Right renal pelvis (tissue), 4 donors: ENCODE measurements at places on chromosomes 4 and X.

DNA sequence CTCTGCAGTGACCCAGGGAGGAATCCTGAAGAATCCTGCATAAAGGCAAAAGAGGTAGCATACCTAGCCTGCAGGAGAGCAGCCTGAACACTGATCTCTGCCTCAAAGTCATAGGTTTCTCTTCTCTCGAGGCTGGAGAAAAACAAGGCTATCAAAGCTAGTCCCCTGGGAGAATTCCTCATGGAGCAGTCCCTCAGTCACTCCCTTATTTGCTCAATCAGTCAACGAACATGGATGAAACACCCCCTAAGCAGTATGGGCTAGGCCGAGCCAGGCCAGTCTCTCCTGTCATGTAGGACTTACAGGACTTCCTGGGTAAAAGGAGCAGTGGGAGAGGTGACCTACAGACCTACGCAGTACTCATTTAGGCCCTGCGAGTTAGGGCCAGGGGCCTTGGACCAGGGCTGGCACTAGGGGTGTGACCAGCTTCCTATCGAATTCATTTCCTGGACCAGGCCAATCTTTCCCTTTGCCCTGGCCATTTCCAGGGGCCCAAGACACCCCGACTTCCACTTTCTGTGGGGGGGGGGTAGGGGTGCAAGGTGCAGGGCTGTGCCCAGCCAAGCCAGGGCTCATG lies 164.1 kb downstream of the EFNB1 start:
- DNase-seq, result no peak

- DNase-seq, result no peak
Observed at GRCh38 chr4:154854362-154854761, 73.3 kb downstream of the RBM46 start.

DNA sequence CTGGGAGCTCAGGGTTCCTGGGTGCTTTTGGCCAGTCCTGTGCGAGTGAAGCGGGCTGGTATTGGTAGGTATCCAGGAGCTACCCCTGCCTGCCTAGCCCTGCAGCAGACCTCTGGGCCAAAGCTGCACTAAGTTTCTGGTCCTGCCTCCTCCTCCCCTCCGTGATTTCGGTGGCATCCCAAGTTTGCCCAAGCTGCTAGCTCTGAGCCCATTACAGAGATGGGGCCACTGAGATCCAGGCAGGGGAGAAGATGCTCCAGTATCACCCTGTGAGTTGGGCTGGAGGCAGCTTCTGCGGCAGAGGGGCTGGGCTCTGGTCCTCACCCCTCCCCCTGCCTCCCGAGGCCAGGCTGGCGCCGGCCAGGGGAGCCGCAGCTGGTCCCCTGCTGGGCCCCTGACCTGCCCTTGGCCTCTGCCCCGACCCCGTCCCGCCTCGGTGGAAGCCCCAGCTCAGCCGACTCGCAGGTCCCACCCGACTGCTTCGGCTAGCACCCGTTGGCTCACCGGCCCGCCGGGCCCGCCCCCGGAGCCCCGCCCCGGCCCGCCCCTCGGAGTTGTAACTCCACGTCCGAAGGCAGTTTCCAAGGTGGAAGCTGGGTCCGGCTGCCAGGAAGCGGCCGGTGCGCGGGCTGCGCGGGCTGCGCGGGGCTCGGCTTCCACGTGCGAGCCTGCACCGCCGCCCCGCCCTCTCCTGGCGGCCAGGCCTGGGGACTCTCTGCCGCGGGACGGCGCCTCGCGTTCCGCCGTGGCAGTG lies at the start of gene DUSP9:
TSS of gene DUSP9 (plus strand) at position 584 of the 754 bp plus-strand sequence. CDS start 751 bp downstream, outside the sequence.
- DNase-seq, result no peak

- DNase-seq, result no peak
Observed at GRCh38 chr4:102324730-102325129, 20.6 kb downstream of the SLC39A8 start.

- DNase-seq, result no peak
Observed at GRCh38 chrX:13994104-13994503, 35.6 kb downstream of the GEMIN8 start.

GRCh38 chr4:136754810-136755530 lies 777.3 kb downstream of the PCDH18 start:
- no peak for DNase-seq

DNA sequence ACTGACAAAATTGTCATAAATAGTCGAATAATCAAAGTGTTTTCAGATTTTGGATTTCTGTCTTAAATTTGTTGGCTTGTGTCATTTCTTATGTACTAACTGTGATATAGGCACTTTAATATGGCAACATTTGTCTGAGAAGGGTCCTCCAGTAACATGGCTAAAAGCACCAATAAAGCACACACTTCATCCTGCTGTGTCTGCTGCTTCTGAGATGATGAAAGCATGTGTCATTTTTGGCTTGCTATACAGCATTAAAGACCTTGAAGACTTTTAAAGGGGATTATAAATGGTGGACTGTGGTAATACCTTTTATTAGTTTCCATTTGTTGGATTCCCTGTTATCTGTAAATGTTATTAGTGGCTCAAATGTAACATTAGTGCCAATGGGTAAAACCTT lies 551.8 kb upstream of the GRID2 start:
- DNase-seq, result no peak

- DNase-seq, result no peak
Observed at GRCh38 chr4:22237846-22238494, 277.9 kb downstream of the ADGRA3 start.

- no peak for DNase-seq
Observed at GRCh38 chrX:27565992-27566391, 24.2 kb upstream of the DCAF8L2 start.

DNA sequence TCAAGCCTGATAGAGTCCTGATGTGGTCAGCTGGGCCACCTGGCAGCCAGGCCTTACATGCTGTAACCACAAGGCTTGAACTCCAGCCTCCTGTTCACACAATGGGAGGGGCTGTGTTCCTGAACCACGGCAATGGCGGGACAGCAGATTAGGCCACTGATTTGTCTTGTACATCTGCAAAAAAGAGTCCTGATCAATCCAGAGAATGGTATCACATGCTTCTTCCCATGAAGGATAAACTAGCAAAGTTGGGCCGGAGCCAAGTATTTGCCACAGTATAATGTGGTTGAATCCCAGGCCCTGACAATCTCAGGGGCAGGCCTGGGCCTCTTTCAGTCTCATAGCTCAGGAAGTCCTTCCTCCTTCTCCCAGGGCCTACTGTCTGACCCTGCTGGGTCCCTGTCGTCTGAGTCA lies 2182.5 kb upstream of the AGA start:
- DNase-seq, result no peak

DNA sequence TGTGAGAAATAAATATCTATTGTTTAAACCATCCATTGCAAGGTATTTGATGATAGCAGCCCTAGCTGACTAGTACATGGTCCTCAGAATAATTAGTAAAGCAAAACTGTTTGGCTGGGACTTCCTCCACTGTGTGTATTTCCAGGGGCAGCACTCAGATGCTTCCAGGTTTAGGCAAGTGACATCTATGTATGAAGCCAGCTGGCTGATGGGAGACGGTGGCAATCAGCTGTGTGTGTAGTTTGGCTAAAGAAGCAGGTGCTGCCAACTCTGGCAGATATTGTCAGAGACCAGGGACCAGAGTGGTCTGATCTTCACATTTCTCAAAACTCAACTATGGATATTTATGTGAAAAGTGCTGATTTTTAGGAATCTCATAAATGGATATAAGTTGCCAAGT lies 19.1 kb downstream of the HS3ST1 start:
- no peak for DNase-seq

DNA sequence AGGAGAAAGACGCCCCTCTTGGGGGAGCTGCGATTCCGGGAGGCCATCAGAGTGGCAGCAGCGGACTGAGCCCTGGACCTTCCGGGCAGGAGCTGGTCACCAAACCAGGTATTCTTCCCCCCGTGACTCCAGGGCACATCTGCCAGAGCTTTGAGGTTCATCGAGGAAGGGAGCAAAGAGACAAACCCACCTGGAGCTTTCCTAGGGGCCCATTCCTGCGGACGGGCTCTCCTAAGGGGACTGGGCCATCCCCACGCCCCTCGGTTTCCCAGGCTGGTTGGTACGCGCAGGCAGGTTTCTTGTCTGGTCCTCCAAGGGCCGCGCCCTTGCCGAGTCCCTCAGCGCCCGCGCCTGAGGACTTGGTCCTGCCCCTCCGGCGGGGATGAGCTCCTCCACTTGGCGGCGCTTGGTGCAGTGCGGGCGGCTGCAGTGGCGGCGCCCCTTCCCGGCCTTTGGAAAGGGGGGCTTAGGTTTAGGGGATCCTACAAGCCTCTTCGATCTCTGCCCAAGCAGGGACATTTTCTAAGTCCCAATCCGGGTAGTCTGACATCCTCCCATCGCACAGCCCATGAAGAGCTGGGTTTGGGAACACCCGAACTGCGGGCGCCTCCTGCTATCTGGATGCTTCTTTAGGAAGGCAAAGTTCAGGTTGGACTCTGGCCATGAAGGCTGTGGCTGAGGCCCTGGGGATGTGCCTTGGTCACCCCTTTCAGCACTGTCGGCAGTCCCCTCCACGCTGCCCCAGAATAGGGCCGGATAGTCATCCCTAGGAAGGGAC lies 538 bp downstream of the STBD1 start:
- DNase-seq, result no peak

GRCh38 chr4:86160426-86160825 lies 199.4 kb downstream of the MAPK10 start:
- no peak for DNase-seq

- DNase-seq, result no peak
Observed at GRCh38 chr4:129971419-129971818, 875.5 kb downstream of the C4orf33 start.

GRCh38 chr4:136811496-136812077 lies 720.7 kb downstream of the PCDH18 start:
- DNase-seq, result no peak

DNA sequence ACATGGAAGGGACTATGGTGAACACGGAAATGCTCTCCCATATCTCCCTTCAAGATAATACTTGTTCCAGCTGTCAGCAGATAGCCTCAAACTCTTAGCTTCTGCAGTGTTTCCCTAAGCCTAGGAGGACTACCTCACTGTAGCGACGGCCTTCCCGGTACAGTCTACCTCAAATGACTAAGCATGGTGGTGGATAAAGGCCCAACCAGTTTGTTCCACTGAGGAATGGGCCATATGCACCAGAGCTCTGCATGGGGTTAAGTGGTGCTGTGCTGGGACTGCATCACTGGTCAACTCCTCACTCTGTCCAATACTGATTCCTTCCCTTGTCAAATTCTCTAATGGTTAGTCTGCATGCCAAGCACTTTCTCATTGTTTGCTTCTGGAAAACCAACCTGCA lies 119.6 kb upstream of the GNPDA2 start:
- DNase-seq, result no peak

DNA sequence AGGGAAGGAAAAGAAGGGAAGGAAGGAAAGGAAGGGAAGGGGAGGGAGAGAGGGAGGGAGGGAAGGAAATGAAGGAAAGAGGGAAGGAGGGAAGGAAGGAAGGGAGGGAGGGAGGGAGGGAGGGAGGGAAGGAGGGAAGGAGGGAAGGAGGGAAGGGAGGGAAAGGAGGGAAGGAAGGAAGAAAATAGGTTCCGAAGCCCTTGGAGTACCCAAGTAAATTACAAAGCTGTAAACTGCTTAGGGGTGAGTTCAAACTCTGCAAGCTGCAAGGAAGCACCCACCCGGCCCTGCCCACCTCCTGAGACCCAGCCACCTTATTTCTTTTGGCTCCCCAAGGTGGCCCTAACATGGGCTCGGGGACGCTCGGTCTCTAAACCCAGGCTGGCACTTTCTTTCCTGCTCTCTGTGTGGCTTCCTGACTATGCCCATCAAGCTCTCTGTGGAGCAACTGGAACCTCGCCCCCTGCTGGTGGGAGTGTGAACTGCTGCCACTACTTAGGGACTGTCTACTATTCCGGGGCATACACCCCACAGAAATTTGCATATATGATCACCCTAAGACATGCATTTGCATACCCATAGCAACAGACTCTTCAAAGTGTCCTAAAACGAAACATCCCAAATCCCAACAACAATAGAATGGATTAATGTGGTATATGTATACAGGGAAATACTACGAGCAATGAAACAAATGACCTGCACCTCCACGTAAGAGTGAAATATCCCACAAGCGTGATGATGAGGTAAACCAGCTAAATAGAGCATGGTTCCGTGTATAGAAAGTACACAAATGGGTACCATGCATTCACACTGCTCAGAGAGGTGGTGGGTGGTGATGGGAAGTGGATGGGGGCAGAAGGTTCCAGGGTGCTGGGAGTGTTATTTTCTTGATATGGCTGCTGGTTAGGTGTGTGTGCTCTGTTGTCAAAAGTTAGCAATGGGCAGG lies 151.7 kb upstream of the TBL1X start:
- no peak for DNase-seq

GRCh38 chr4:184734758-184735157 lies 862 bp upstream of the CENPU start:
- no peak for DNase-seq

DNA sequence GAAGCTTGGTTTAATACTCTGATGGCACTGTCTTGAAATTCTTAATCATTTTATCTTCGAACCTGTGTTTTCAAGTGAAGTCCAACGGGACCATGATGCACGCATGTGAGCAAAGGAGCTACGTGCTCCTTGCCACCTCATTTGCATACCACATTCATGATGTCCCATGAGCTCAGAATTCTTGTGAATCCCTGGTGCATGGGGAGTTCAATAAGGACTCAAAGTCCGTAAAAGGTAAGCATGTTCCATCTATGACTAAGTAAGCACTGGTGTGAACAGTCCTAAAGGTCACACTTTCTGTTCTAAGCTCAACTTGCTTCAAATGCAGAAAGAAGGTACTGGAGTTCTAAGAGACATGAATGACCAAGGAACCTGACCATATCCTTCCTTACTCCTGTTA lies 13.1 kb upstream of the GPM6B start:
- DNase-seq, result no peak

GRCh38 chr4:182510836-182511235 lies 267.6 kb downstream of the TENM3 start:
- no peak for DNase-seq

DNA sequence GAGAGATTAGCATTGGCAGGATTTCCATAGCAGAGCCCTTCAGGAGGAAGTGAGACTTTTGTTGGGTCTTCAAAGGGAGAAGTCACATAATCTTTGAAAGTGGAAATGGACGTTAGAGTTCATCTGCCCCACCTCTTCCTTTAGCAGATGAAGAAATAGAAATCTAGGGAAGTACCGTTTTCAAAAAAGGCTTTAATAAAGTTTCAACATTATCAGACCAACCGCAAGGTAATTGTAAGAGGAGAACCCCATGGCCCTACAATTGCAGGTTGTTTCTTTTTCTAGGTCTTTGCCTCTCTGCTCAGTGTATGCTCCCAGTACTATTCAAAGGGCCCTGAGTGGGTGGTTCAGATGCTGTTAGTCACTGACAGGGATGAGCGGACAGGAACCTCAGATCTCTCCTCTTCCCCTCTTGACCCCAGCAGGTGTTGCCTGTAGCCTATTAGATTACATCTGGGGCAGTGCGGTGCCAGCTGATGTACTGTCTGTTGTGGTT lies 48.6 kb upstream of the AP1S2 start:
- no peak for DNase-seq

- DNase-seq, result peak; percentile 61
Observed at GRCh38 chr4:3241898-3242524, 6.9 kb upstream of the MSANTD1 start.

DNA sequence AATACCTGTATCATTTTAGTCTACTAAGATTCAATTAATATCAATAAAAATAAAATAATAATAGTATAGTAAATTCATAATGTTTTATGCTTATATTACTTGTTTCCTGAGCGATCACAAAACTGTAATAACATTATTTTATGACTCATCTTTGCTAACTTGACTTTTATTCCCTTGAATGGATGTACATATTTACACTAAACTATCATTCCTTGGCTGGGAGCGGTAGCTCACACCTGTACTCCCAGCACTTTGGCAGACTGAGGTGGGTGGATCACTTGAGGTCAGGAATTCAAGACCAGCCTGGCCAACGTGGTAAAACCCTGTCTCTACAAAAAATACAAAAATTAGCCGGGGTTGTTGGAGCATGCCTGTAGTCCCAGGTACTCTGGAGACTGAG lies 104.0 kb upstream of the SLC34A2 start:
- no peak for DNase-seq

- no peak for DNase-seq
Observed at GRCh38 chr4:53497487-53498244, 93.6 kb downstream of the LNX1 start.
